ENCODE measurements at places on chromosomes 7 and 10.

DNA sequence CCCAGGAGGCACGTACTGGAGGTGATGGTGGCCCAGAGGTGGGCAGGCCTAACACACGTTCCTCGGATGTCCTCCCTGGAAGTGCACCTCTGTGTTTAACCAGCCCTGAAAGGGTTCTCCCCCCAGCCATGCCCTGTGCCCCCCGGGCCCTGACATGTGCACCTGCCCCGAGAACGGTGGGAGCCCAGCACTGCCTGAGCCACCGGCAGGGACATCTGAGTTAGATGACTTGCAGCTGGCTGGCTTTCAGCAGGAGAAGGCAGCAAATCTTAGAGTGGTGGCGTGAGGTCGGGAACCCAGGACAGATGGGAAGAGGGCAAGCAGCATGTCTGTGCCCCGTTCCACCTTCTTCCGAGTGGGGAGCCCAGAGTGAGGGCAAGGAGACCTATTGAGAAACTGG, 291.8 kb downstream of the TCERG1L start:
- DNase-seq, result no peak

DNA sequence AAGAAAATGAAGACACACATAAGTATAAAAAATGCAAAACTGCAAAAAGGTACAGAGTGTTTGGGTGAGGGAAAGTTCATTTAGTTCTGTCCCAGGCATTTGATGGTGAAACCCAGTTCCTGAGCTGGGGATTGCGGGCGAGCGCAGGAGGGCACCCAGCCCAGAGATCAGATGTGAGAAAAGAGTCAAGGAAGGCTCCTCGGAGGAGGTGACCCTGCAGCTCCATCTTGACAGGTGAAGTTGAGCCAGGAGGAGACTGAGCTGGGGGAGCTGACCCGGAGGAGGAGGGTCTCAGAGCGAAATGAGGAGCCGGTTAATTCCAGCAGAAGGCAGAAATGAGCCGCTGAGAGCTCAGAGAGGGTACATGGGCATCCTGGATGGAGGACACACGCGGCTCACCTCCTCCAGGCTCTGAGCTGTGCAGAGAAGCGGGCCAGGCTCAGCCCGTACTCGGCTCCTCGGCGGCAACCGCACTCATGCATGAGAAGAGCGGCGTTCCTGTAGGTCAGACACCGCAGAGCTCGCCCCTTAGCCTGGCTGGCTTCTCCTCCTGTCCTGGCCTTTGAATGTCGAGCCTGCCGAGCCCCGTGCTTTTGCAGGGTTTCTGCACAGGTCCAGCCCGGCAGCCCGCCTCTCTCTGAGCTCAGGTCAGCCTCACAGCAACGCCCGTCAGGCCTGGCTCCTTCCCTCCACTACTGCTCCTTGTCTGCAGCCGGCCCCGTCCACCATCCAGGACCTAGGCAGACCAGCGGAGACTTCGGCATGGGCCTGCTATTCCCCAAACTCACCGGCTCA, 9.5 kb upstream of the RAMP3 start:
- no peak for DNase-seq

GRCh38 chr10:20276127-20276979, 460.1 kb downstream of the PLXDC2 start:
- no peak for DNase-seq

DNA sequence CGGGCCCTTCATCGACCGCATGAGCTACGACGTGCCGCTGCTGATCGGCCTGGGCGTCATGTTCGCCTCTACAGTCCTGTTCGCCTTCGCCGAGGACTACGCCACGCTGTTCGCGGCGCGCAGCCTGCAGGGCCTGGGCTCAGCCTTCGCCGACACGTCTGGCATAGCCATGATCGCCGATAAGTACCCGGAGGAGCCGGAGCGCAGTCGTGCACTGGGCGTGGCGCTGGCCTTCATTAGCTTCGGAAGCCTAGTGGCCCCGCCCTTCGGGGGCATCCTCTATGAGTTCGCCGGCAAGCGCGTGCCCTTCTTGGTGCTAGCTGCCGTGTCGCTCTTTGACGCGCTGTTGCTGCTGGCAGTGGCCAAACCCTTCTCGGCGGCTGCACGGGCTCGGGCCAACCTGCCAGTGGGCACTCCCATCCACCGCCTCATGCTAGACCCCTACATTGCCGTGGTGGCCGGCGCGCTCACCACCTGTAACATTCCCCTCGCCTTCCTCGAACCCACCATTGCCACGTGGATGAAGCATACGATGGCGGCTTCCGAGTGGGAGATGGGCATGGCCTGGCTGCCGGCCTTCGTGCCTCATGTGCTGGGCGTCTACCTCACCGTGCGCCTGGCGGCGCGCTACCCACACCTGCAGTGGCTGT, 1.2 kb downstream of the SLC18A3 start:
- no peak for DNase-seq

DNA sequence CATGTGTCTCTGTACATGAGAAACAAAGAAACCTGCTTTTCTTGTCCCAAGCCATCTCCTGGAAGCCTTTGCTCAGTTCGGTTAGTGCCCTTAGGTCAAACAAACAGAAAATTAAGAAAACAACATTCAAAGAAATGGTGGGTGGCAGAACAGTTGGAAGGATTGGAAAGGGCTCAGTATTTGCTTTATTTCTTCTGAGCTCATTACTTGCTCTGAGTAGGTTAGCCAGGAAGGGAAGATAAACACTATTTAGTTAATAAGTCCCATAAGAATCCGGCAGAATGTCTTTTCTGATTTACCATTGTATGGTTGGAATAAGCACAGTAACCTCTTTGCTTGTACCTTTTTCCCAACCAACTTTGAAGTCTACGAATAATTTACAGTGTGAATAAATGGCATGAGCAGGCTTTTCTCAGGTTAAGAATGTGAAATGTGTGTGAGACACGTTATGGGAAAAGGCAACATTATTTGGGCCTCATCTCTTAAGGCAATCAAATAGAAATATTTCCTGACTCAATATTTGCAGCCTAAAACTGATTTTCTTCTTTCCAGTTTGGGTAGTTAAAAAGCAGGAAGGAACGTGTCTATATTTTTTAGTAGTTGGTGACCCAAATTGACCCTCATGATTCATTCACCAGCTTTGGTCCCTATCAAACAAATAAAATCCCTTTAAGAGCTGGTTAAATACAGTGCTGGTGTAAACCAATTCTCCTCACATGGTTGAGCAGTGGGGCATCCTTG, 158.5 kb downstream of the DKK1 start:
- no peak for DNase-seq

Data from stimulated activated CD4-positive, alpha-beta T cell treated with anti-CD3 and anti-CD28 coated beads, TNF-alpha, amount 100 ng/mL, for 24 hours (primary cell).